NCI-H1105 (cell line): ENCODE measurements at places on chromosomes 2 and 18.

DNA sequence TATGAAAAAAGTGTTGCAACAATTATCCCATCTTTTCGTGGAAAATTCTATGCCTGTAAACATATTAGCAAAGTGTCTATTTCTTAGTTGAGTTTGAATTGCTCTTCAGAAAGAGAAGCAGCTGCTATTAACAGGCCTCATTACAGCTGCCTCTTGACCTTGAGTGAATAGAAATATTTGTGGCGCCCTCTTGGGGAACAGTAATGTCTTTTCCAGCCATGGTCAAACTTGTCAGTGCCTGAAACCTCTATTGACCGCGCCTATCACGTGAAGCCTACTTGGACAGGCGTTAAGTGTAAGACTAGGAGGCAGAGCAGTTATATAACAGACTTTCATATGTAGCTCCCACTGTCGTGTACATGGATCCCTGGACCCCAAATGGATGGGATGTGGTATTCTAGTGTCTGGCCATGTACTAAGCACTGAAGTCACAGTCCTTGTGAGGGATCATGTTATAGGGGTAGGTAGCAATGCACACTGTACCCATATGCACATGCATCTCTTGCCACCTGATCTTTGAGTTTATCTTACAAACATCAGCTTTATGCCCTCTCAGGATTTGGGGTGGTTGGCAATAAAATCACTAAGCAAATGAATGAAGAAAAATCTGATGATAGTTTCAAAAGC is 245.0 kb downstream of the PTGR3 start:
- peak; percentile 74 for DNase-seq

DNA sequence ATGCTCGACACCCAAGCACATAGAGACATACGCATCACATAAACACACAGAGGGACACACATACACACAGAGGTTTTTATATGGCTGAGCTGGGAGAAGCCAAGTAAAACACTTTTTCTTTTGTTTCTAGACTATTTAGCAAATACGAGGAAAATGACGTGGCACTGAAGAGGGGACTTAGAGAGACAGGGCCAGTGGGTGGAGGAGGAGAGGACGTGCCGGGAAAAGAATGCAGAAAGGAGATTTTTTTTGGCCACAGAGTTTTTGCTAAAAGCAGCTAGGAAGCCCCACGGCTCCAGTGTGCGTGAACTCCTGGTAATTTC is 168.5 kb upstream of the KLF7 start:
- no peak for DNase-seq

- no peak for DNase-seq
These were observed 92.7 kb downstream of the VWC2L start for GRCh38 chr2:214503568-214503967.

- DNase-seq = no peak
These were observed 89.2 kb upstream of the CXCR4 start for GRCh38 chr2:136207030-136207623.

GRCh38 chr18:5771343-5771742 is 124.0 kb downstream of the TMEM200C start:
- DNase-seq = no peak

DNA sequence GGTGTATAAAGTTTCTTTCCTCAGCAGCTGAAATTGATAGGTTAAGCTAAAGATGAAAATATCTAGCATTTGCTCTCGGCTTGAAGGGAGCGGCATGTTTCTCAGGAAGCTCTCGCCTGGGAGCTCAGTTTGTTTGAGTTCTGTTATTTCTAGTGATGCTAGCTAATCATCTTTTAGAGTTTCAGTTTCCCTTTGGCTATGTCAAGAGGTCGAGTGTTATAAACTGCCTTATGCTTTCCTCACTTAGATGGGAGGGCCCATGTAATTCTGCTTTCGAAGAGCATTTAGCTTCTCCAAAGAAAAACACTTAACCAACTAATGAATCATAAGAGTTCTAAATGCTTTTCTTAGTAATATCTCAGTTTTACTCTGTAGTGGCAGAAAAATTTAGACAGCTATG is 33.6 kb downstream of the PLCL1 start:
- DNase-seq = no peak

- no peak for DNase-seq
These were observed 972 bp upstream of the IGFBP5 start for GRCh38 chr2:216696321-216696720.

DNA sequence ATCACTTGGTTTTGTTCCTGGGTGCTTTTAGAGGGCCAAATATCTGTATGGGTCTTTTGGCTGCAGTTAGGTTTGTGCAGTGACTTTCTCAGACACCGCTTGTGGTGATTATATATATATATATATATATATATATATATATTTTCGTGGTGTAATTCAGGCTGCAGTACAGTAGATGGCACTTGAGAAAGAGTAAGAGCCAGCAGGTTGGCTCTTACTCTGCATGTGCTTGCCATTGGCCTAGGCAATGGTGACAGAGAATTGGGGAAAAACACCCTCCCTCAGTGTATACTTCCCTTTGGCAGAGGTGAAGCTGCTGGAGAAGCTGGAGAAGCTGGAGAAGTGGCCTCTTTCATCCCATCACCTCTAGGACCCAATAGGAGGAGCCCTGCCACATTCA is 22.2 kb upstream of the MYL1 start:
- no peak for DNase-seq

- DNase-seq = no peak
These were observed 163.7 kb upstream of the NDUFV2 start for GRCh38 chr18:8938817-8939216.

GRCh38 chr2:2842466-2842865 is 511.4 kb upstream of the MYT1L start:
- no peak for DNase-seq

DNA sequence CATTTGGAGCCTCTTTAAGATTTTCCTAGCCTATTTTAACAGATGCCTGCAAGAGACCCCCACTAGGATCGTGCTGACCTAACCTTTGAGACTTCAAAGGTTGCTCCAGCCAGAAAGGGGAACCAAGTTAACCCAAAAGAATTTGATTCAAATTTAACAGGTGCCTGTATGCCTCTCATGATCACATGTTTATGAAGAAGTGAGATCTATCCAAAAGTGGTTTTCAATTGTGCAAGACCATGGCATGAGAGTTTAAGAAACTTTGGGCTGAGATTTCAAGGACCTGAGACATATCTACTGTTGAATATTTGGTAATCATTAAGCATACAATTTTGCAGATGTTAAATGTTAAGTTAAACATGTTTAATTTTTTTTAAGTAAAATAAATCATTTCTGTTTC is 1.3 kb upstream of the RSAD2 start:
- no peak for DNase-seq

- DNase-seq = no peak
These were observed 210.4 kb downstream of the SOCS6 start for GRCh38 chr18:70499218-70499691.

DNA sequence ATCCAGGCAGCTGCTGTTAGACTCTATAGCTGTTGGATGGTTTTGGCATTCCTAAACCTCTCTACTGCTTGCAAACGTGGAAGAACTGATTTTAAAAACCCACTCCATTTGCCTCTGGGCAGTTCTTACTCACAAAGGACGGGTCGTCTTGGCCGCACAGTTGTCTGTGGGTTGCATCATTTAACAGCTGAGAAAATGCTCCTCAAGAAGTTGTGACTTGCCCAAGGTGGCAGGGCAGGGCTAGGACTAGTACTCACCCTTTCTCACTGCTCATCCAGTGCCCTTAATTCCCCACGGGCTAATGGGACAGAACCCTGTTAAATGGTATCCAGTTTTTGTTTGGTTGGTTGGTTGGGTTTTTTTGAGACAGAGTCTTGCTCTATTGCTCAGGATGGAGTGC is 997 bp upstream of the DRC1 start:
- no peak for DNase-seq

- no peak for DNase-seq
These were observed 9.4 kb upstream of the SOCS6 start for GRCh38 chr18:70279470-70279869.

- DNase-seq = no peak
These were observed 8.5 kb downstream of the RAB17 start for GRCh38 chr2:237581751-237582746.

GRCh38 chr2:170276925-170277629 is 99.1 kb downstream of the MYO3B start:
- DNase-seq = peak; percentile 24

- DNase-seq = no peak
These were observed 33.3 kb downstream of the CFLAR start for GRCh38 chr2:201149064-201149820.

DNA sequence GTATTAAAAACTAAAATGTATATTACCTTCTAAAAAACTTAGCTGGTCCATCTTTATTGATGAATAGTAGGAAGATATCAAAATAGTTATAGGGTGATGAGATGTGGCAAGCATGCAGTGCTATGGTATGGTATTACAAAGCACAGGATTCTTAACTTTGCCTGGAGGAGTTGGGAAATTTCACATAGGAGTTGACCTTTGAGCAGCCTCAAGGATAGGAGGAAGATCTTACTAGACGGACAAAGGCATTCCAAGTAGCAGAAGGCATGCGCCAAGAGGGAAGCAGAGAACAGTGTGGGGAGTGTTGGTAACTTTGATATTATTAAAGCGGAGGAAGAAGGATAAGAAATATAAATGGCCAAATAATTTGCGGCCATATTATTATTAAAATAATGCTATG is 60.0 kb downstream of the TTC21B start:
- DNase-seq = no peak

- DNase-seq = no peak
These were observed 105.4 kb downstream of the QPCT start for GRCh38 chr2:37449761-37450296.

GRCh38 chr18:50729376-50729775 is 90.4 kb downstream of the MRO start:
- DNase-seq = no peak

- no peak for DNase-seq
These were observed 55.6 kb downstream of the ITGB6 start for GRCh38 chr2:160144280-160144990.
